ENCODE measurements at places on chromosomes 4 and X.

- DNase-seq = no peak
Observed at GRCh38 chr4:83025563-83025962, 9.4 kb upstream of the COPS4 start.

DNA sequence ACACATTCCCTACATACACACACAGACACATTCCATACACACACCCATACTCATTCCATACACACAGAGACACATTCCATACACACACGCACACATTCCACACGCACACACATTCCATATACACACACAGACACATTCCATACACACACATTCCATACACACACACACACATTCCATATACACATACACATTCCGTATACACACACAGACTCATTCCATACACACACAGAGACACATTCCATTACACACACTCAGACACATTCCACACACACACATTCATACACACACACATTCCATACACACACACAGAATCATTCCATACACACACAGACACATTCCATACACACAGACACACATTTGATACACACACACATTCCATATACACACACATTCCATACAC lies 15.2 kb downstream of the LINC00632 start:
- no peak for DNase-seq

GRCh38 chr4:80713409-80713808 lies 317.1 kb upstream of the BMP3 start:
- DNase-seq = no peak

DNA sequence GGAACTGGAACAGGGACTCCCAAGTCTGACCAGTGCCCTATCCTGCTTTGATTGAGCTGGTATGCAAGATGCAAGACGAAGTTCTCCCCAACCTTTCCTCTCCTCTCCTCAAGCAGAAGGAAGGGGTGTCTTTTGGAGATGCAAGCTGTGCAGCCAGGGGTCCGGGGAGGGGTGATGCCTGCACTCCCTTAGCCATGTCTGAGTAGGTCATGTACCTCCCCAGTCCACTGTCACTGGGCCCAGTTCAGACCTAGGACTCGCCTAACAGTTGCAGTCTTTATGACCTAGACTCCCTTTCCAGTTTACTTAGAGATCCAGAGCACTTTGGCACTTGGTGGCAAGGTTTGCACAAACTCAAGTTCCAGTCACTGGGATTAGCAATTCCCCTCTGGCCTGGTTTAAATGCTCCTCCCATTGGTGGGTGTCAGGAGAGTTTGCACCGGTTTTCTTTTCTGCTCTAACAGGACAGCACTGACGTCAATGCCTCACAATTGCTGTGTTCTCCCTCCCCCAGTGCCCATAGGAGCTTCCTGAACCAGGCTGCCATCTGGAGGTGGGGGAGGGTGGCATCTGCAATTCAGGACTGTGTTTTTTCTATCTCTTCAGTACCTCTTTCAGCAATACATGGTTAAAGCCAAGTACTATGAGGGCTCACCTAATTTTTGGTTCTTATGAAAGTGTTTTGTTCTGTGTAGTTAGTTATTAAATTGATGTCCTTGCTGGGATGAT lies 782.2 kb downstream of the ARAP2 start:
- DNase-seq = no peak

DNA sequence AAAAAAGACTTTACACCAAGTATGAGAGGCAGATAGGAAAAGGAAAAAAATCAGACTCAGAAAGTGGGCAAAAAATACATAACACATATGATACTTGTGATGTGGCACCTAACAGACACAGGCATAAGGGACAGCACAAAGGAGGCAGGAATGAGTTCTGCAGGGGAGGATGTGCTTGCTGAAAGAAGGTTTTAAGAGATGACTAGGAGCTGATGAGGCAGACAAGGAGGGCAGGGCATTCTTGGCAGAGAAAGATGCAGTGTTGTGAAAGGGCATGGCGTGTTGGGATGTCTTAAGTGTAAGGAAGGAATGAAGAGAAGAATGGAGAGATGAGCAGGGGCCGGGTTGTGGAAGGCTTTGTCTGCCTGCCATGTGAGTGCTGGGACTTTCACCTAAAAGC lies 49.7 kb upstream of the TMEM154 start:
- no peak for DNase-seq

DNA sequence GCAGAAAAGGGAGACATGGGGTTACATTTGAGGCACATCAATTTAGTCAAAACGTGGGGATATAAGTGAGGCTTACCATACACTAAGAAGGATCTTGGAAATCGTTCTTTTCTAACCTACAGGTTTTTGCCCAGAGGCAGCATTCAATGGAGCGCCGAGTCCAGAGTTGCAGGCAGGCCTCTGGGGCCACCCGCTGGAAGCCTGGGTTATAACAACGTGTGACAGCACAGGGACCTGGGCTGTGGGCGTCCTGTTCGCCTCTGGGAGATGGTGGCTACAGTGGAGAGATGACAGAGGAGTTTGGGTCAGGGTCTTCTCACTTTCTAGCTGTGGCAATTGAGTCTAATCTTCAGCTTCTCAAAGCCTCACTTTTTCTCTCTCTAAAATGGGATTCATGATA lies 53.9 kb downstream of the ENPP6 start:
- DNase-seq = peak; percentile 59

- no peak for DNase-seq
Observed at GRCh38 chr4:184074677-184075388, 142.8 kb downstream of the ENPP6 start.

- DNase-seq = no peak
Observed at GRCh38 chrX:127129510-127129909, 310.0 kb downstream of the PRR32 start.

All from midbrain (tissue), 1 donor.